GM06990 (cell line): ENCODE measurements at places on chromosomes 7 and 10.
A peak's percentile ranks its signal among the peaks of the same experiment; 100 is the strongest.

- DNase-seq, result no peak
Observed at GRCh38 chr10:49114718-49115014, 656 bp downstream of the VSTM4 start.

- no peak for DNase-seq
Observed at GRCh38 chr10:129725890-129726631, 238.0 kb downstream of the EBF3 start.

- peak; percentile 59 for DNase-seq
Observed at GRCh38 chr7:23472956-23473843, 2.9 kb upstream of the IGF2BP3 start.

- no peak for DNase-seq
Observed at GRCh38 chr7:134101716-134102115, 25.4 kb upstream of the LRGUK start.

DNA sequence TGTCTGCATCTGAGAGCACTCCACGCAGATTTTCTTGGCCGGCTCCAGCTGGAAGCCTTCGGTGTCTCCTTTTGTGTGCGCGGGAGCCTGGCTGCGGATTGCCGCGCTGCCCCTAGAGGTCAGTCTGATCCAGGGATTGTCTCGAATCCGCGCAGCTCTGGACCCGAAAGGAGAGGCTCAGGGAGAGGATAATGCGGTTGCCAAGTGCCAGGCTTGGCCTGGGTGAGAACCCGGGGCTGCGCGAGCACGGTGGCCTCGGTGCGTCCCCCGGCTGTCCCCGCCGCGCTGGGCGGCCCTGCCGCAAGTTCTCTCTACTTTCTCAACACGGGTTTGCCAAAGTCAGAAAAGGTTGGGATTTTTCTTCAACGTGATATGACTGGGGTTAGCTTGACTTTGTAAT lies 140.9 kb downstream of the ADCYAP1R1 start:
- peak; percentile 6 for DNase-seq

DNA sequence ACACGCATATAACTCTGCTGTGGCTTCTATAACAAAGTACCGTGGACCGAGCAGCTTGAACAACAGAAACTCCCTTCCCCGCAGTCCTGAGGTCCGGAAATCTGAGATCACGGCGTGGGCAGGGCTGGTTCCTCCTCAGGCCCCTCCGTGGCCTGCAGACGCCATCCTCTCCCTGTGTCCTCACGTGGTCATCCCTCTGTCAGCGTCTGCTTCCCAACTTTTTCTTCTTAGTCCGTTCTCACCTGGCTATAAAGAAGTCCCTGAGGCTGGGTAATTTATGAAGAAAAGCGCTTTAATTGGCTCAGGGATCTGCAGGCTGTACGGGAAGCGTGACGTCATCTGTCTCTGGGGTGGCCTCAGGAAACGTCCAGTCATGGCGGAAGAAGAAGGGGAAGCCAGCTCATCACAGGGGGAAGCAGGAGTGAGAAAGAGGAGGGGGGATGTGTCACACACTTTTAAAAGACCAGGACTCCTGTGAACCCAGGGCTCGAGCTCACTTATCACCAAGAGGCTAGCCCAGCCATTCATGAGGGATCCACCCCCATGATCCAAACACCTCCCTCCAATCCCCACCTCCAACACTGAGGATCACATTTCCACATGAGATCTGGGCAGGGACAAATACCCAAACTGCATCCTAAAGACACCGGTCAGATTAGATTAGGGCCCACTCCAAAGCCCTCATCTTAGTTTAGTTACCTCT lies 91.2 kb upstream of the INSIG1 start:
- DNase-seq, result peak; percentile 83

DNA sequence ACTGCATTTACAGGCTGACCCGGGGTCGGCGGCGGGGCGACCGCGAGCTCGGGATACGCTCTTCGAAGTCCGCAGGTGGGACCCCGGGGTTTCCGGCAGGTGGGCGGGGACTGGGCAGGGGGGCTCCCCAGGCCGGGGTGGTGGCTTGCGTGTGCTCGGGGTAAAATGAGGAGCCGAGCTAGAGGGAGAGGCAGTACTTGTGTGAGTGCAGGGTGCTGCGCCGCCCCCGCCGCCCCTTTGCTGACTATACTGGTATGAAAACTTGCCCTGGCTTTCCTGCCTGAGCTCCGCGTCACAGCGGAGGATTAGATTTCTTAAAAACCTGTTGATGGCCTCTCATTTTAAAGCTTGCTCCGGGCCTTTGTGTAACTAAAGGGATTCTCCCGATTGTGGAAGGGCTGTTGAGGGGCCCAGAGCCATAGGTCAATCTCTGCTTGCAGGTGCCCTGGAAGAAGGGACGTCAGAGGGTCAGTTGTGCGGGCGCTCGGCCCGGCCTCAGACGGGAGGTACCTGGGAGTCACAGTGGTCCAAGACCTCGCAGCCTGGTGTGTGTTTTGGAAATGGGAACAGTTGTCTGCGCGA lies 488 bp downstream of the ARMC10 start:
- peak; percentile 85 for DNase-seq

- no peak for DNase-seq
Observed at GRCh38 chr7:137935884-137936508, 65.9 kb downstream of the CREB3L2 start.

DNA sequence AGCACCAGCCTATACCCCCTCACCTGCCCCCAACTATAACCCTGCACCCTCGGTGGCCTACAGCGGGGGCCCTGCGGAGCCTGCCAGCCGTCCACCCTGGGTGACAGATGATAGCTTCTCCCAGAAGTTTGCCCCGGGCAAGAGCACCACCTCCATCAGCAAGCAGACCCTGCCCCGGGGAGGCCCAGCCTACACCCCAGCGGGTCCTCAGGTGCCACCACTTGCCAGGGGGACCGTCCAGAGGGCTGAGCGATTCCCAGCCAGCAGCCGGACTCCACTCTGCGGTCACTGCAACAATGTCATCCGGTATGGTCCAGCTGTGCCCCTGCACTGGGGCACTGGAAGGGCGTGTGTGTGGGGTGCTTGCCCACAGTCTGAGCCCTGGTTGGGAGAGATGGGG lies 40.0 kb upstream of the BMPR1A start:
- DNase-seq, result no peak

GRCh38 chr7:105198223-105198622 lies 184.2 kb downstream of the KMT2E start:
- no peak for DNase-seq

DNA sequence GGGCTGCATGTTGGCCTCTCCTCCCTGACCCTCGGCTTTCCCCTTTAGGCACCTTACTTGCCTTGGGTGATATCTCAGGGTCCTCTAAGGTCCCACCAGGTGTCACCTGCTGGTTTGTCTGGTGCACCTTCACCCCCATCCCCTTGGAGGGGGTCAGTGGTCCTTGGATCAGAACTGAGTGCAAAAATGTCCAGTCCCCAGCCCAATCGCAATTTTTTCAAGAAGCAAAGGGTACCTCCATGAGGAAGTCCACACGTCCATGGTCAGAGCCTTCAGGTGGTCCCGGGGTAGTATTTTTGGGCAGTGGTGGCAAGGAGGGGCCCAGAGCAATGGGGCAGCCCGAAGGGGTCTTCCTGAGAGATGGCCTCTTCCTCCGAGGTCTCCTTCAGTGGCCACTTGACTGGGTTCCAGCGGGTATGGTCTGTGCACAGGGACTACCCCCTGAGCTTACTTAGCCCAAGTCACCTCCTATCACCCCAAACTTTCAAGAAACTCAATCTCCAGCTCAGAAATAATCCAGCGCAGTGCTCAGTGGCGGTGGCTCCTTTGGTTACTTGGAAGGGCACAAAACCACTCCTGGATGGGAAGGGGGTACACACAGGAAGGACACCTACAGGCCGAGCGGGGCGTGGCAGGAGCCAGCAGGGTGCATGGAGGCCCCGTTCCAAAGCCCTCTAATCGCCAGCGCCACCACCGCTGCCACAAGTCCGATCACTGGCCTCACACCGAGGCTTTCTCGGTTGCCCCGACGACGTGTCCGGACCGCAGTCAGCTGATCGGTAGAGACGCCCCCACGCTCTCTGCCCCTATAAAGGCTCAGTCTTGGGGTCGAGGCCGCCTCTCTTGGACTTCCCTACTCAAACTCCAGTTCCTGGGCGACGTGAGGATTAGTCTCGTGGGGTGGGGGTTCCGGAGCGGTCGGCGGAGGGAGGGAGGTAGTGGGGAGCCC lies 4.5 kb downstream of the SAP25 start:
- peak; percentile 68 for DNase-seq

DNA sequence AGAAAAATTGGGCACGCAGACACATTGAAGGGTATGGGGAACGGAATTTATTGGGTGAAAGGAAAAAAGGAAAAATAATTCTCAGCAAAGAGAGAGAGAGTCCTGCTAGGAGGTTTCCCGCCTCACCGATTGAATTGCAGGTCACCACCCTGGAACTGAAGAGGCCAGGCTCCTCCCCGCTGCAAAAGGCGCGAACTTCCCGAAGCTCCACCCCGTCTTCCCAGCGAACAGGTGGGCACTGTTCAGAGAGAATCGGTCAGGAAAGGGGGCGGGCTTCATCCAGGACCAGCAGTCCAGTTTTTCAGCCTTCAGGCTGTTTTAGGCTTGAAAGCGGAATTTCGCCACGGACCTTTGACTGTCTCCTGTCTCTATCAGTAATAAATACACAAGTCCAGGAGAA lies 27.3 kb upstream of the CADPS2 start:
- DNase-seq, result no peak

GRCh38 chr7:156785998-156786543 lies 106.9 kb downstream of the LMBR1 start:
- DNase-seq, result no peak

DNA sequence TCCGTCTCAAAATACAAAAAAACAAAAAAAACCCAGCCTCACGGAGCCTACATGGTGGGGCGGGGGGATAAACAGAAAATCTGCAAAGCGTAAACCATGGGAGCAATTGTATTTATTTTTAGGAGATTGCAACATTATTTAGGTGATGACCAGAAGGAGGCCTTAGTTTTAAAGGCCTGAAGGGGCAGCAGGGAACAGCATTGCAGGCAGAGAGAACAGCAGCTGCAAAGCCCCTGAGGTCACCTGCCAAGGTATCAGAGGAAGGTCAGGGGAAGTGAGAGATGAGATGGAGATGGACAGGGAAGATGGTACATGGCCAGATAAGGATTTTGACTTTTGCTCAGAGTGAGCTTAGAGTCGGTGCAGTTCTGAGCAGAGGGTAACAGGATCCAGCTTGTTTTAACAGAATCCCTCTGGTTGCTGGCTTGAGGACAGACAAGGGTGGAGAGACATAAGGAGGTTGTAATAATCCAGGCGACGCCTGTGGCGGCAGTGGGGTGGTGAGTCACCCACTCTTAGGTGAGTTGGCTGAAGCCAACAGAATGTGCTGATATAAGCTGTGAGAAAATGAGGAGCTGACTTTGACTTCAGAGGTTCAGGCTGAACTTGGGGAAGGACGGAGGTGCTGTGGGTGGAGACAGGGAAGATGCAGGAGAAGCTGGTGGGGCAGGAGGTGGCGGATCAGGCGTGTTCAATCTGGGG lies 82.3 kb upstream of the GTF2I start:
- DNase-seq, result no peak

DNA sequence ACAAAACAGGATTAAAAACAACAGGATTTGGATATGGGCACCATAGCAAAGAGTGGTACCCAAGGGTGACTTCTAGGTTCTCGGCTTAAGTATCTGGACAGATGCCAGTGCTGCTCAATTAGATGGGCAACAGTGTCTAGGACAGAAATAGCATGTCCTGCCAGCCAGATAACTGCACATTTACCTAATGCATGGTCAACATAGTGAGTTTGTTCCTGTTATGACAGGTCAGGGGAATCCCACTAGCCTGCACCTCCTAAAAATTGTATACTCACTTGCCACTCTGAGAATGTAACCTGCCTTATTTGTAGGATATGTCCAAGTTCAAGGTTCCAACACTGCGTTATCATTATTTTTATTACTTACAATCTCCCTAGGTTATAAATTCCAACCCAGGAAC lies 471.7 kb downstream of the GRM8 start:
- DNase-seq, result peak; percentile 29

- no peak for DNase-seq
Observed at GRCh38 chr10:2120746-2121145, 383.4 kb upstream of the ADARB2 start.

DNA sequence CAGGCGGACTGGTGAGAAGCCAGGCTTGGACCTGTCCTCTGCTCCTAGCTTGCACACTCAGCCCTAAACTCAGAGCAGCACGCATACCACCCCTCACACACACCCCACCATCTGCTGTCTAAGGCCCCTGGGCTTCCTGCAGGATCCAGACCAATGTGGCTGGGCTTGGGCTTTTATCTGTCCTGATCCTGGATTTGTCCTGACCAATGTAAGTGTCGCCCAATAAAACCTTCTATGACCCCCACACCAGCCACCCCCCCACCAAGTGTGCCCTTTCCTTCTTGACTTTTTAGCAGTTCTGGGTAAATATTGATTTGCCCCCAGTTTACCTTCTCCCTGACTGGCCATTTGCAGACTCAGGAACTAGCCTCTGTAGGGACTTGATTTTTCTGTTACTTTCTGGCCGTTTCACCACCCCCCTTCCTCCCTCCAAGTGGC lies 1.7 kb upstream of the HOXA13 start:
- no peak for DNase-seq

- DNase-seq, result no peak
Observed at GRCh38 chr10:28429573-28430216, 103.2 kb upstream of the WAC start.

GRCh38 chr7:97858221-97858620 lies 14.0 kb downstream of the ASNS start:
- DNase-seq, result no peak

GRCh38 chr7:142516038-142516501 lies 233.2 kb upstream of the PRSS1 start:
- no peak for DNase-seq

GRCh38 chr10:91879515-91880170 lies 29.6 kb downstream of the FGFBP3 start:
- DNase-seq, result no peak
